ENCODE measurements at places on chromosomes 4 and X.

- DNase-seq: no peak
Measured at GRCh38 chr4:159027535-159027934, 75.3 kb upstream of the RAPGEF2 start.

GRCh38 chr4:25970691-25971432 lies 56.8 kb downstream of the SMIM20 start:
- no peak for DNase-seq

DNA sequence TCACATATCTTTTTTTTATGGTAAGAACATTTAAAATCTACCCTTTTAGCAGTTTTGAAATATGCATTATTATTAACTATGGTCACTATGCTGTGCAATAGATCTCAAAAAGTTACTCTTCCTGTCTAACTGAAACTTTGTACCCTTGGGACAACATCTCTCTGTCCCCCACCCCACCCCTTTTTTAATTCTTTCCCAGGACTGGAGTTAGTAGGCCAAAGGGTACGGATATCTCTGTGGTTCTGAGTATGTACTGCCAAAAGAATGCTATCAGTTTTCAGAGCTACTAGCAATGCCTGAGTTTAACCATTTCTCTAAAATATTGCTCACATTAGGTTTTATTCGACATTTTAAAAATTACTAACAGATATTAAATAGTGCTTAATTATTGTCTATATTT lies 4.7 kb upstream of the FAM241A start:
- DNase-seq: no peak

DNA sequence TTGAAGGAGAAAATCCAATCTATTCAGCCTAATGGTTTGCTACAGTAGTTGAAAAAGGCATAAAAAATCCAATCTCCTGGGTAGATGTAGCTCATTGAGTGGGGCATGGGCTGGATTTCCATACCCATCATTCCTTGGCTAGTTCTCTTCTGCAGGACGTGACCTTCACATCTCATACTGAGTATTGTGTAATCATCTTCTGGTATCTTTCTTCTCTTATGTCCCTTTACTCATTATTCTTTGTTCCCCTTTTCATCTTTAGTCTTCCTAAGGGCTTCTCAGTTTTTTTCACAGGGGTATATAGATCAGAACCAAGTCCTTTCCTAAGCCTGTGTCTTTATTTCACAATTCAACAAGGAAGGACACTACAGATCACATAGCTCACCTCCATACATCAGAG lies 727.6 kb upstream of the MAGEB2 start:
- DNase-seq: no peak

GRCh38 chrX:109857584-109858228 lies 124.6 kb upstream of the ACSL4 start:
- DNase-seq: no peak
